Transverse colon (tissue), 4 donors: ENCODE measurements at places on chromosomes 11 and 22. TPM values are rescaled to one million over a fixed set of nuclear protein-coding genes. Genes with fewer than 3 reads are reported as not detected.

Gene OR2AG1
- total RNA-seq: not detected

Gene OR5A1
- total RNA-seq: not detected

- no peak for DNase-seq
- no peaks in the 10 kb centered on the region for H3K36me3 ChIP-seq
- H3K27ac ChIP-seq: no peak overlapping the region
Observed at GRCh38 chr11:34311126-34311525, 46.7 kb downstream of the ABTB2 start.

- no peak overlapping the region for H3K27ac ChIP-seq
- peaks cover 15% of the 10 kb centered on the region for H3K4me1 ChIP-seq
- peaks cover 18% of the 10 kb centered on the region for H3K27me3 ChIP-seq
- H3K4me3 ChIP-seq: no peak overlapping the region
Observed at GRCh38 chr11:61010466-61011228, 39.2 kb downstream of the CD6 start.

DNA sequence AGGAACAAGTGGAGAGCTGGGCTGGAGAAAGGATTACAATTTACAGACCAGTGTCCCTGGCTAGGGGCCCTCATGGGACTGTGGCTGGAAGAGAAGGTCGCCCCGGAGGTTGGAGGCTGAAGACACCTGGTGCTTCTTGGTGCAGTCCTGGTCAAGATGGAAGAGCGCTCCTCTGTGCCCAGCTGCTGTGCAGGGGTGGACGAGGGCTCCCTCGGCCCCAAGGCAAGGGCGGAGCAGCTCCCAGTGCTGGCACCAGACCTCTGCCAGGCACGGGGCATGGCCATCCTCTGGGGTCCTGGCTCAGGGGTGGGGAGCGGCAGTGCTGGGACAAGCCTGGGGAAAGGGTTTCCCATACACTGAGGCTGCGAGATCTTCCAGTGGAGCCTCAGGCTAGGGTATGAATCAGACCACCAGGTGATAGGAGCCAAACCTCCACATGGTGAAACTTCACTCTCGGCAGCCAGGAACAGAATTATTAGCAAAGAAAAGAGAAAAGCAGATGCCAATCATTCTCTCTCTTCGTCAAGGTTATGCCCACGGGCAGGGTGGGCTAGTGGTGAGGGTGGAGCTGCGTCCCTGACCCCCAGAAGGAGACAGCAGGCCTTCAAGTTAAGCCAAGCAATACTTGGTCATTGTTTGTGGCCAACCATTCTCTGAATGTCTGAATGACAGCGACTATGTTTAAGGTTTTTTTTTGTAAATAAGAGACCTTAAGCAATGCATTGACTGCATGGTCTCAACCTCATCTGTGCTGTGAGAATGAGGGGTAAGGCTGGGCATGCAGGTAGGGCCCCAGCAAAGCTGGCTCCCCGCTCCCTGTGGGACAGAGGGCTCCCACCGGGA, 32.1 kb downstream of the PPM1F start:
- no peak for DNase-seq
- H3K27ac ChIP-seq: no peak overlapping the region
- no peaks in the 10 kb centered on the region for H3K4me1 ChIP-seq
- no peaks in the 10 kb centered on the region for H3K27me3 ChIP-seq
- no peak overlapping the region for H3K4me3 ChIP-seq

- H3K4me3 ChIP-seq: no peak overlapping the region
- DNase-seq: peak; percentile 16
- H3K36me3 ChIP-seq: no peaks in the 10 kb centered on the region
- peak overlapping the region; percentile 2 for H3K27ac ChIP-seq
- no peaks in the 10 kb centered on the region for H3K27me3 ChIP-seq
- peaks cover 11% of the 10 kb centered on the region for H3K4me1 ChIP-seq
Observed at GRCh38 chr11:107563702-107564101, 1.8 kb downstream of the ALKBH8 start.
